ENCODE measurements at places on chromosomes 5 and 9. TPM values are rescaled to one million over a fixed set of nuclear protein-coding genes. Genes with fewer than 3 reads are reported as not detected.

Gene TLR4
- total RNA-seq, result 18.1 TPM

Gene CLIC3
- 43.2 TPM for total RNA-seq

Gene BTNL3
- total RNA-seq, result not detected

Gene SHISAL2B
- total RNA-seq, result not detected

Gene PROB1
- total RNA-seq, result 3.9 TPM

Gene ZNF879
- total RNA-seq, result 5.6 TPM

Gene OTP
- total RNA-seq, result not detected

Gene RPS14
- 3,299 TPM for total RNA-seq

Gene SYK
- total RNA-seq, result not detected

Gene SPATA31A7
- not detected for total RNA-seq

Gene CCL28
- total RNA-seq, result 1.3 TPM

Gene DCP2
- 19.6 TPM for total RNA-seq

Gene PHF24
- not detected for total RNA-seq

Gene SMIM15
- total RNA-seq, result 39.3 TPM

Gene ELOVL7
- total RNA-seq, result not detected

Gene ACTBL2
- 0.97 TPM for total RNA-seq

Gene COL23A1
- not detected for total RNA-seq

Gene C7
- under 0.01 TPM for total RNA-seq

Gene CLPTM1L
- 252 TPM for total RNA-seq

Gene SOHLH1
- total RNA-seq, result not detected

Gene PCDH12
- under 0.01 TPM for total RNA-seq

Gene TAF11L5
- not detected for total RNA-seq

Gene RCL1
- total RNA-seq, result 10.4 TPM

Gene KIF27
- total RNA-seq, result 2.9 TPM

Gene MYOT
- not detected for total RNA-seq

Gene SEC61B
- 94.7 TPM for total RNA-seq

Gene FOXI1
- total RNA-seq, result not detected

Gene PTGER4
- 8.7 TPM for total RNA-seq

Gene PCDHB6
- under 0.01 TPM for total RNA-seq

Gene SLC6A3
- total RNA-seq, result not detected

Gene PDCD1LG2
- total RNA-seq, result 59.6 TPM

Gene PTGR1
- 116 TPM for total RNA-seq

Gene CSF2
- 0.43 TPM for total RNA-seq

Gene TMEM174
- not detected for total RNA-seq

Gene SOX30
- not detected for total RNA-seq

Gene LCN6
- not detected for total RNA-seq

Gene DDX4
- not detected for total RNA-seq

Gene LEAP2
- total RNA-seq, result 0.32 TPM

Gene ABL1
- total RNA-seq, result 61.2 TPM

Gene KIF12
- not detected for total RNA-seq

Gene ANKRD18B
- not detected for total RNA-seq

Gene DMGDH
- total RNA-seq, result 4.5 TPM

Gene CER1
- not detected for total RNA-seq

Gene MARVELD2
- total RNA-seq, result 2.3 TPM

Gene PRELID2
- 35.0 TPM for total RNA-seq

Gene C5orf15
- total RNA-seq, result 53.8 TPM

Gene SEMA6A
- total RNA-seq, result 2.2 TPM

Gene PCDHB14
- total RNA-seq, result 0.43 TPM

Gene CD74
- 0.32 TPM for total RNA-seq

Gene SPATA31C1
- not detected for total RNA-seq

Gene CMBL
- 8.2 TPM for total RNA-seq

Gene KCNN2
- 2.6 TPM for total RNA-seq

Gene TUSC1
- total RNA-seq, result 12.2 TPM

Gene IQGAP2
- 2.6 TPM for total RNA-seq

Gene SLC1A1
- total RNA-seq, result 17.7 TPM

Gene PCDHA7
- total RNA-seq, result 0.86 TPM

Gene AGXT2
- total RNA-seq, result under 0.01 TPM

Gene ANKRD34B
- total RNA-seq, result not detected
